IMR-90 (cell line): ENCODE measurements at places on chromosomes 1 and 21.

DNA sequence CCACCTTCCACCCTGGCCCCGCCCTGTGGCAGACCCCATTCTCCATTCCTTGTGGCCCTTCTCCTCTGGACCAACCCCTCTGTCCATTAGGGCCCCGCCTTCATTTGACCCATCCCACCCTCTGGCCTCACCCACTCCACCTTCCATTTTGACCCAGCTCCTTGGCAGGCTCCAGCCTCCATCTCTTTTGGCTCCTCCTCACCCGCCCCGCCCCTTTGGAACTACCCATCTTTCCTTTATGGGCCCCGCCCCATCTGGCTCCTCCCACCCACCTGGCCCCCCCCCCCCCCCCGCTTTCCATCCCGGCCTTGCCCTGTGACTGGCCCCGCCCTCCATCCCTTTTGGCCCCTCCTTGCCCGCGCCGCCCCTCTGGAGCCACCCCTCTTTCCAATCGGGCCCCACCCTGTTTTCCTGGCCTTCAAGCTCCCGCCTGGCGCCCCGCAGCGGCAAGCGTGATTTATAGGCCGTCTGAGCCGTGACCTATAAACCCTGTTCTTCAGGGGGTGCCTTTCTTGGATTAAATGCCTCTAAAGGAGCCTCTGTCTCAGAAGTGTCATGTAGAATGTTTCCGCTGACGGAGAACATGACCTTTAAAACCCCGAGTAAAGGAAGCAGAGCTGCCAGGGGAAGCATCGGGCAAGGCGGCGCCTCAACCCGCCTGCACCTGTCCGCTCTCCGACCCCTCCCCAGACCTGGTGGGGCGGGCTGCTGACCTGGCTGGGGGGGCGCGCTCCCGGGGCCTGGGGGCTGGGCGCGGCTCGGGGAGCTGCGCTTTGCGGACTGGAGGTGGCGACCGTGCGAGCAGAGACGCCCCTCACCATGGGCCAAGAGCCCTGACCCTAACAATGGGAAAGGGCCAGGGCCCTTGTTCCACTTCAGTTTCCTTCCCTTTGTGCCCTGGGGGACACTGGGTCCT is 178.0 kb downstream of the CAMTA1 start:
- no peaks in the 10 kb centered on the region for H3K36me3 ChIP-seq
- DNase-seq: no peak
- H3K27ac ChIP-seq: no peak overlapping the region
- no peak overlapping the region for H3K4me3 ChIP-seq
- H3K27me3 ChIP-seq: peaks cover 29% of the 10 kb centered on the region

DNA sequence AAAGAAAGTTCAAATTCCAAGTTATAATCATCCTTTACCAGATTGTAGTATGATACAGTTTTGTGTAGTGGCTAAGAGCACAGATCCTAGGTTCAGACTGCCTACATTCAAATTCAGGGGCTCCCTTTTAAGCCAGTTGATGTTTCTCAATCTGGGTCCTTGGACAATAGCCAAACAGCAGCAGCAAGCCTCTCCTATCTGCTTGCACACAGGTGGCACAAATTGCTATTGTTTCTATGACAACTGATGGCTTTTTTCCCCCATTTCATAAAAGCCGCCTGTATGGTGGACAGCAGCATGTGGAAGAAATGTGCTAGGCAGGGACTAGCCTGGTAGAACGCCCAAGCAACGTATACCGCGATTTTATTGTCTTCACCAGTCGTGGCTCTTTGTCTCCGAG is 76.5 kb downstream of the S1PR1 start:
- H3K27ac ChIP-seq: no peak overlapping the region
- H3K36me3 ChIP-seq: no peaks in the 10 kb centered on the region
- H3K4me3 ChIP-seq: no peak overlapping the region
- H3K4me1 ChIP-seq: no peaks in the 10 kb centered on the region
- no peak for DNase-seq

DNA sequence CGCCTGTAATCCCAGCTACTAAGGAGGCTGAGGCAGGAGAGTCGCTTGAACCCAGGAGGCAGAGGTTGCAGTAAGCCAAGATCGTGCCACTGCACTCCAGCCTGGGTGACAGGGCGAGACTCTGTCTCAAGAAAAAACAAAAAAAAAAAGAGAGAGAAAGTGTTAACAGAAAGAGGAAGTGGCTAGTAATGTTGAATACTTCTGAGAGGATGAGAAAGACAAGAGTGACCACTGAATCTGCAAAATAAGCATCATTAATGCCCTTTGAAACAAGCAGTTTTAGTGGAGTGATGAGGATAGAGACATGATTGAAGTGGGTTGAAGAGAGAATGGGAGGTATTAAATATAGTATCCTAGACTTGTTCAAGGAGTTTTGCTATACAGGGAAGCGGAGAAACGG is 11.7 kb downstream of the MPZ start:
- H3K4me3 ChIP-seq: no peak overlapping the region
- H3K27ac ChIP-seq: no peak overlapping the region

DNA sequence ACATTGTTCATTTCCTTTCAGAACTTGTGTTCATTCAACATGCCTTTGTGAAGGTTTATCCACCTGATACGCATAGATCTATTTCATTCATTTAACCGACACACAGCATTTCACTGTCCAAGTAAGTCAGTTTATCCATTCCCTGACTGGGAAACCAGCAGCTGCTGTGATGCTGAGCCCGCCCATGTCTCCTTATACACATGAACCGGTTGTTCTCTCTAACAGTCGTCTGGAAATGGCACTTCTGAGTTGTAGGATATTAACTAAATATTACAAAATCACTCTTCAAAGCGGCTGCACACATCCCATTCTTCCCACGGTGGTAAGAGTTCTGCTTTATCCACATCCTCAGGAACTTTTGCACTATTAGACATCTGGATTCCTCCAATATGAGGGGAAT is 71.1 kb downstream of the NPHP4 start:
- no peaks in the 10 kb centered on the region for H3K27me3 ChIP-seq
- no peak overlapping the region for H3K27ac ChIP-seq
- H3K4me1 ChIP-seq: no peaks in the 10 kb centered on the region
- no peak overlapping the region for H3K4me3 ChIP-seq

DNA sequence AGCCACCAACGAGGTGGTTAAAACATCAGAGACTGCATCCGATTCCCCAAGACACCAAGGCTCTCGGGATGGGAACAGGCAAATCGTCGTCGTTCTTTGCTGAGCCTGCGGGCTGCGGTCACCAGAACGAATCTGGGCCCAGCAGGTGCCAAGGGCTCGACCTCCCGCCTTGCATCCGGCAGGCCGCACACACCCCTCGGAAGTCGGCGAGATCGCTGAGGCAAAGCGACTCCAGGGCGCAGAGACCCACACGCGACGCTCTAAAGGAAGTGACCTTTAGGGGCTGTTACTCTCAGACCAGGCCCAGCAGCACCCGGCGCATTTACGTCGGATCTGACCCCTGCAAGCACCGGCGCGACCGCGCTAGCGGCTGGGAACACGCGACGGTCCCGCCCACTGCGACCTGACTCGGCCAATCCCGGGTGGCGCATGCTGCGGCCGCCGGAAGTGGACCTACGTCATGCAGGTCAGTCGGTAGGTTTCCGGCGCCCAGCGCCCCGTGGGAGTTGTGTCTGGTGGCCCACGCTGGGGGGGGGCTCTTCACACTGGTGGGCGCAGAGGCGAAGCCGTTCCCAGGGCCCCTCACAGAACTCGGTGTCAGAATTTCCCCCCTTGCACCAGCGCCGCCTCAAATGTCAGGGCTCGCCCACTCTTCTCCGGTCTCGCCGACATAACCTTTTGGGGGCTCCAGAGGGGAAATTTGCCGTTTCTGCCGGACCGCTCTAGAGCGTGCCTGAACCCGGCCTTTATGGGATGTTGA is 7.5 kb upstream of the PARK7 start:
- H3K27me3 ChIP-seq: no peaks in the 10 kb centered on the region
- H3K27ac ChIP-seq: no peak overlapping the region
- peak; percentile 51 for DNase-seq
- H3K4me1 ChIP-seq: 0 out of 2 replicates have a peak, but pooled peaks cover 4% of the 10 kb centered on the region
- H3K4me3 ChIP-seq: peak overlapping the region; percentile 29

- no peaks in the 10 kb centered on the region for H3K36me3 ChIP-seq
- H3K27me3 ChIP-seq: no peaks in the 10 kb centered on the region
- no peaks in the 10 kb centered on the region for H3K4me1 ChIP-seq
- no peak overlapping the region for H3K27ac ChIP-seq
- H3K4me3 ChIP-seq: no peak overlapping the region
- no peak for DNase-seq
Measured at GRCh38 chr21:39502631-39503030, 50.9 kb downstream of the SH3BGR start.

DNA sequence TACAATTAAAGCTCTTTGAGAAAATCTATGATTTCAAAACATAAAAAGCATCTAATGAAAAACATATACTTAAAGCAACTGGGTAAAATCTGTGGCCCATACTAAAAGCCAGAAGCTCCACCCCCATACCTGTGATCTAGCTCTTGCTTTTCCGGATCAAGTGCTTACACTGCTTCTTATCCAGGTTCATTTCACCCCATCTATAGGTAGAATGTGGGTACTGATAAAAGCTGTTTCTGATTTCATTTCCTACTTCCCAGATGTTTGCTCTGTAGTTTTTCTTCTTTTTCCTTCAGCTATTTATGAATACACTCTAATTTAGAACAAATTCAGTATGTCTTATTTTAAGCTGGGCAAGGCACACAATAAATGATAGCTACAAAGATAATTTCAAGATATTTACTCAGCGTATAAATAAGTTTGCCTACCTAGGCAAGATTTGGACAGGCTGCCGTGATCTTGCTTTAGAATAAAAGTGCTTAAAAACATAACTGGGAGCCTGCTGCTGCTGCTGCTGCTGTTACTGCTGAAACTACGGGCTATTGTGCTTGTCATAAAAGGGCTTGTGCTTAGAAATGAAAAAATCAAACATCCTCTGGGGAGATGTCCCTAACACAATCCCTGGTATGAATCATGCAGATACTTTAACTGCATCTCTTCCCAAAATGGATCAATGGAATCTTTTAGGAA is 2.1 kb downstream of the SIPA1L2 start:
- no peaks in the 10 kb centered on the region for H3K27me3 ChIP-seq
- no peaks in the 10 kb centered on the region for H3K36me3 ChIP-seq

GRCh38 chr21:38995731-38996130 is 187.5 kb downstream of the PSMG1 start:
- peaks cover 25% of the 10 kb centered on the region for H3K4me1 ChIP-seq
- H3K36me3 ChIP-seq: no peaks in the 10 kb centered on the region

DNA sequence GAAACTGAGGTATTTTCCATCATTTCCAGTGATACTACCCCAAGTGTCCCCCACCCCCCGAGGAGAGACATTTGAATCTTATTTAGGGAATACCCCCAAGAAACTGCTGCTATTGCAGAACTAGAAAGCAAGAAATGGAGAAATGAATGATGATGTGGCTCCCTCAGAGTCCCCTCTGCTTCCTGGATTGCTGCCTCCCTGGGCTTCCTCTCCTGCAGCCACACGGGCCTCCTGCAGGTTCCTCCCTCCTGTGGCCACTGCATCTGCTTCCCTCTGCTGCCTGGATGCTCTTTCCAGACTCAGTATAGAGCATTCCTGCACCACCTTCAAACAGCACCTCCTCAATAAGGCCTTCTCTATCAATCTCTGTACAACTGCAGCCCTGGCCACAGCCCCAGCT is 69.3 kb downstream of the SLC25A24 start:
- H3K4me3 ChIP-seq: no peak overlapping the region
- peaks cover 9% of the 10 kb centered on the region for H3K36me3 ChIP-seq
- H3K27ac ChIP-seq: no peak overlapping the region
- H3K4me1 ChIP-seq: peaks cover 3% of the 10 kb centered on the region
- no peak for DNase-seq
- H3K27me3 ChIP-seq: no peaks in the 10 kb centered on the region

GRCh38 chr21:35504277-35504676 is 455.2 kb upstream of the RUNX1 start:
- no peak overlapping the region for H3K4me3 ChIP-seq
- no peak overlapping the region for H3K27ac ChIP-seq
- peaks cover 5% of the 10 kb centered on the region; the same call in 1 of the 2 replicates for H3K4me1 ChIP-seq
- DNase-seq: no peak

DNA sequence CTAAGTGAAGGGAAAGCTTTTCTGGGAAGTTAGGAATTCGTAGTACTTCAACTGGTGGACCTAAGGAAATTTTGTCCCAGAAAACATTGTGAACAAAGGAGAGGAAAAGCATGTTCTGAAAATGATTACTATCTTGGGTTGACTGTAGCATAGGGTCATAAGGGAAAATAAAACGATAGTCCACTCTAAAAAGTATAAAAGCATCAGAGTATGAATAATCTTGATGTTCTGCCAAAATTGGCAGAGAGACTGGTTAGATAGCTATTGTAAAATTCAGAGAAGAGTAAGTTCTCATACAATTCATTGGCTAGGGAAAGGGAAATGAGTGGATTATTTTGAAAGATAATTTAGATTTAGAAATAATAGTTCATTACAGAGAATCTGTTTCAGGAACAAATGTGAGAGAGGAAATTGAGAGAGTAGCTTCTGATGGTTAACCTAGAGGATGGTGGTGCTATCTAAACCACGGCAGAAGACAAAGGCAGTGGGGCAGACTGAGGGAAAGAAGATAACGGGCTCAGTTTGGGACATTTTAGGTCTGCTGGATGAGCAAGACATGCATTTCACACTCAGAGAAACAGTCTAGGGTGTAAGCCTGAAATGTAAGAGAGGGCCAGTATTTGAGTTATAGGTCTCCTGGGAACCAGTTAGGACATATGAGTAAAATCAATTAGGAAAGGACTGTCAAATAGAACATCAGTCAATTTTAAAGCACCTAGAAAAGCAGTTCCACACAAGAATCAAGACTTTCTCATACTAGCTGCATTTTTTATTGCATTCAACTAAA is 799.3 kb upstream of the CXADR start:
- H3K27ac ChIP-seq: no peak overlapping the region
- DNase-seq: peak; percentile 13
- H3K4me3 ChIP-seq: no peak overlapping the region
- H3K4me1 ChIP-seq: no peaks in the 10 kb centered on the region

DNA sequence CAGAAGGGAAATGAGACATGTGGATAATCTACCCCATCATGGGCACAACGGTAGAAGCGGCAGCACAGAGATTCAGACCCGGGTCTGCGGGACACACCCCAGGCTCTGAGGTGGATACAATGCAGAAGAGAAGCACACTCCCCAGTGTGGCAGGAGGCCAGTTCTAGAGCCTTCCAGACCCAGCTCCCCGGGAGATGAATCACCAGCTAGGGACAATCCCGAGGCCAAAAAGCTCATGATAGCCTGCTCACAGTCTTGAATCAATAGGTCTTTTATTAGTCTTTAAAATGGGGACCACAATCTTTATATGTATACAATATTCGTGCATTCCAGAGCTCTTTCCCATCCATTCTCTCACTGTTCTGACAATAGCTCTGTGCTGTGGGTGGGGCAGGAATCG is 57.3 kb upstream of the DIRAS3 start:
- no peak overlapping the region for H3K27ac ChIP-seq
- peak; percentile 60 for DNase-seq
- H3K36me3 ChIP-seq: peaks cover 1% of the 10 kb centered on the region; the same call in 1 of the 2 replicates
- H3K27me3 ChIP-seq: no peaks in the 10 kb centered on the region
- peaks cover 14% of the 10 kb centered on the region for H3K4me1 ChIP-seq
